ENCODE measurements at places on chromosomes 11 and 22.

- no peak for DNase-seq
These were observed 550.4 kb downstream of the DLG2 start for GRCh38 chr11:85076535-85077330.

DNA sequence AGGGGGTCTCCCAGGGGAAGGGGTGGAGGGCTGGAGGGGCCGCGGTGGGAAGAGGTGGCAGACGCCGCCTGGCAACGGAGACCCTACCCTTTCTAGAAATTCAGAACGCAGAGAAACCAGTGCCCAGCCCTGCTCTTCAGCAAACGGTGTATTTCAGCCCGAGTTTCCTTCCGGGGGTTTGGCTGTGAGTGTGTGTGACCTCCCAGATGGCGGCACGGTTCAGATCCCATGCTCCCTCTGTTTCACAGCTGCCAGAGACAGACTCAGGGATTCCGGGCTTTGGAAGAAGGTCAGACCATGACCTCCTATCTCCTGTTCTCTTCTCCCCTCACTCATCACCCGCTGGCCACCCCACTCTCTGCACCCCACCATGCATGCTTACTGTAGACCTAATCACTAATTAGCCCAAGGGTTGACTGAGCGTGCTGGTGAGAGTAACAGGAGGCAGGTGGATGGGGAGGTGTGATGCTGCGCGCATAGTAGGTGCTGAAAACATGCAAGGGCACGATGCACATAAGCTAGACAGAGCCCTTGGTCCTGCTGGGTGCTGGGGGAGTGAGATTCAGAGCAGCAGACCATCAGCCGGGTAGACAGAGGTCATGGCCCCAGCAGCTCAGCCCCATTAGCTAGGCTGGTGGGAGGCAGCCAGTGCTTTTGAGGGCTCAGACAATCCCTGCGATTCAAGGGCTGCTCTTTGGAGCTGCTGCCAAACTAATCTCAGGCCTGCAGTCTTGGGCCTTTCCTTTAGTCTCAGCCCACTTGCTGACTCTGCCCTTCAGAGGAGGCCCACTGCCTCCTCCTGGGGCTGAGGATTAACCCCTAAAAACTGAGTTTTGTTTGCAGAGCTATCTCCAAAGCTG, 256.5 kb upstream of the CADM1 start:
- DNase-seq, result peak; percentile 57

DNA sequence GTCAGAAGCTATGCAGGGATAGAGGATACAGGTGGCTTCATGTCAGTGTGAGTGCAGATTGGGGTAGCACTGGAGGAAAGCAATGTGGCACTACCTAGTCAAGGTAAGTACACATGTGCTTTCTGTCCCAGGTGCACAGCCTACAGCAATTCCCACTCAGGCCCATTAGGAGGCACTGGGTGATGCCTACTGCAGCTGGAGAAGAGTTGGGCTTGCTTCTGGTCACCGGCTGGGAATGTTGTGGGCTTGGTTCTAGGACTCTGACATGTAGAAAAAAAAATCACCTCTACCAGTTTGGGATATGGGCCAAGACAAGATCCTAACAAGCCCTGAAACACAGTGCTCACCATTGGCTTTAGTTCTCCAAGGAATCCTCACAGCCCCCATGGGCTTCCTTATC, 69.7 kb downstream of the TENM4 start:
- no peak for DNase-seq

GRCh38 chr11:79845002-79845709, 404.3 kb upstream of the TENM4 start:
- no peak for DNase-seq

DNA sequence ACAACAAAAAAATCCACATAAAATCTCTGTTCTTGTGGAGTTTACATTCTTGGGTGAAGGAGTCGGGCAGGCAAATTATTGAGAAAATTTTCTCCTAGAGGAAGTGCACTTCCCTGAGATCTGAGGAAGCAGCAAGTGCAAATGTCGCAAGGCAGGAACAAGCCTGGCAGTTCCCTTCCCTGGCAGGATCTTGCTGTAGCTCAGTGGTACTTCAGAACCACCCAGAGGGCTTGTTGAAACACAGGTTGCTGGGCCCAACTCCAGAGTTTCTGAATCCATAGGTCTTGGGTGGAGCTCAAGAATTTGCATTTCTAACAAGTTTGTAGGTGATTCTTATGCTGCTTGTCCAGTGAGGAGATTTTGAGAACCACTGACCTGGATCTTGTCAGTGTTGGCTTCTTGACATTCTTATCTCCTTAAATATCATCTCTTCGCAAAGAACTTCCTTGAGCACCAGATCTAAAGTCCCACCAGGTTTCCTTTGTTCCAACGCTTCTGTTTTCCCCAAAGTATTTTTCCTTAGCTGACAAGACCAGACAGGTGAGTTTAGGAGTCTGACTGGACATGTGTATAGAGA, 9.6 kb downstream of the QSER1 start:
- DNase-seq, result no peak

DNA sequence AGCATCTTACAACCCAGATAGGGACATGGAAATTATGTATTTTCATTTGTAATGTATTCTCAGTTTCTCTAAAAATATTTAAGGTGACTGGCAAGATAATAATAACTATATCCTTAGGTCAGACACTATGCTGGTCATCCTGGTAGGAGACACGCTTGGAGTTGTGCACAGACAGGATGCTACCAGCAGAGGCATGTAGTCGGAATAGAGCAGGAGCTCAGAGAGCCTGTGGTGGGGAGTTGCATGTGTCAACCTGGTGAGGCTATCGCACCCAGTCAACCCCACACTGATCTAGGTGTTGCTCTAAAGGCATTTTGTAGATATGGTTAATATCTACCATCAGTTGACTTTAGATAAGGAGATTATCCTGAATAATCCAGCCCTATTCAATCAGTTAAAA, 318.5 kb downstream of the MIAT start:
- DNase-seq, result no peak

DNA sequence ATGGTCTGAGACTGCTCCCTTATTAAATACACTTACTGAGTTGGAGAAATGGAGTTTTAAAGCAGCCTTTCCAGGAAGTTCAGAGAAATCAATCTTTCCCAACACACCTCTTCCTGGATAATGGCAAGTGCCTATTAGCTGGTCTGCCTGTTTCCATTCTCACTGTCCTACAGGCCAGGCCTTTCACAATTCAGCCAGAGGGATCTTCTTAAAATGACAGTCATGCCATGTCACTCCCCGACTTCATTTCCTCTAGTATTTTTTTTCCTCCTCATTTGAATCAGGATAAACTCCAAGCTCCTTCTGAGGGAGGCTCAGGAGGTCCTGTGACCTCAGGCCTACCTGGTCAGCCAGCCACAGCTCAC, 62.6 kb downstream of the FDX1 start:
- no peak for DNase-seq

GRCh38 chr11:2431395-2431794, 12.9 kb downstream of the TRPM5 start:
- DNase-seq, result no peak

DNA sequence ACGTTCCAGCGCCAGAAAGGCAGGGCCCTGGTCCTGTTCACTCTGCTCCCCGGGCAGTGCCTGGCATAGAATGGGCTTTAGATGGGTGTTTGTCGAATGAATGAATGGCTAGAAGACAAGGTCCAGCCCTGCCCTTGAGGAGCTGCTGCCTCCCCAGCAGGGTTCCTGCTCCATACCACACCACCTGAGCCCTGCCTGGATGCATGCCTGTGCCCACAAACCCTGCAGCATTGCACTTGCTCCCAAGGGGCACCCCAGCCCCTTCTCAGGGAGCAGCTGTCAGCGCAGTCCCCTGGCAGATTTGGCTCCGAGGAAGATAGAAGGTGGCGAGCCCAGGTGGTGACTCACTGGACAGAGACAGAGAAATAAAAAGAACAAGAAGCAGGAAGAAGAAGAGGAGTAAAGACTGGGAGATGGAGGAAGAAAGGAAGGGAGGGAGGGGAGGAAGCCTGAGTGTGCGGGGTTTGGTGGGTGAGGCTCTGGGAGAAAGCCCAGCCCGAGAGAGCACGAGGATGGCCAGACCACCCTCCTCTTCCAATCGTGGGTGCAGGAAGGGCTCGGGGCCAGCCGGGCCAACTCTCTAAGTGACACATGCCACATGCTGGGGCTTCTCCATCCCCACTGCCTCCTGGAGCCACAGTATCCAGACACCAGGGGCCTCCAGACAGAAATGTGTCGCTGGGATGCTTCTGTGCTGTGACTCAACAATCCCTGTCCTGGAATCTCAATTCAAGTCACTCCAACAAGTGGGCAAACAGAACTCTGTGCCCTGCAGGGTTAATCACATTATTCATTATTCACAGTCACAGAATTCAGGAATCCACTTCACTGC, 1474.3 kb downstream of the BRD1 start:
- no peak for DNase-seq

- no peak for DNase-seq
These were observed 2.3 kb downstream of the LSP1 start for GRCh38 chr11:1854949-1855885.

DNA sequence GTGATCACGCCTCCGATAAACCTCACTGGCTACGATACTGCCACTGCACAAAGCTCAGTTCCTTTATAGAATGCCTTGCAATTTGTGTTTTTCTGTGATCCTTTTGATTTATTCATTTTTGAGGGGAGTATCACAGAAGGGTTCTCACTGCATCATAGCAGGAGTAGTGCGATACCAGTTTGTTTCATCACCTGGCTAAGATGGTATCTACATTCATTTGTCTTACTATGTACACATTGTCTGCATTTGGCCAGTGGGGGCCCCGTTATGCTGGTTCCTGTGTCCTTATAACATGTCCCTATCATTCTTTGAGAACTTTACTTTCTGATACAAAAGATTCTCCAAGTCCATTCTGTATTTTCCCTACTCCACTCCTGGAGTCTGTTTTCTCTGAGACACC, 44.6 kb downstream of the APLP2 start:
- no peak for DNase-seq

DNA sequence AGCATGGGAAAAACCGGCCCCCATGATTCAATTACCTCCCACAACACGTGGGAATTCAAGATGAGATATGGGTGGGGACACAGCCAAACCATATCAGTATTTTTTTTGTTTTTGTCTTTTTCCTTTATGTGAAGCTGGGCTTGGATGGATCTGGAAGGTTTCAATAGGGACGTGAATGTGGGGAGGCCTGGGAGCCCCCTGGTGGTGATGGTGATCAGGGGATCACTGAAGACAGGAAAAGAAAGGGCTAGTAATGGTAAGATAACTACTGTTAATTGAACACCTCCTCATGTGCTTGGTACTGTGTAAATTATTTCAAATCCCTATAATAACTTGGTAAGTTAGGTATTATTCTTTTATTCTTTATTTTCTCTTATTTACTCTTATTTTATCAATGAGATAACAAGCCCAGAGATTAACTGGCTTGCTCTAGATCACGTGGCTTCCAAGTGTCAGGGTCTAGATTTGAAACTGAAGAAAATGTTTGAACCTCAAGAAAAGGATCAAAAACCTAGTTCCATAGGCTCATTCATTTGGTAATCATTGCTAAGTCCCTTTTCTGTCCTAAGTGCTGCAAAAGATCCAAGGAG, 364.2 kb downstream of the TENM4 start:
- DNase-seq, result no peak

GRCh38 chr11:79296141-79296540, 144.7 kb downstream of the TENM4 start:
- no peak for DNase-seq

GRCh38 chr11:123054301-123055065, 7.5 kb downstream of the HSPA8 start:
- DNase-seq, result no peak

GRCh38 chr22:49300951-49301397, 526.7 kb downstream of the BRD1 start:
- no peak for DNase-seq

DNA sequence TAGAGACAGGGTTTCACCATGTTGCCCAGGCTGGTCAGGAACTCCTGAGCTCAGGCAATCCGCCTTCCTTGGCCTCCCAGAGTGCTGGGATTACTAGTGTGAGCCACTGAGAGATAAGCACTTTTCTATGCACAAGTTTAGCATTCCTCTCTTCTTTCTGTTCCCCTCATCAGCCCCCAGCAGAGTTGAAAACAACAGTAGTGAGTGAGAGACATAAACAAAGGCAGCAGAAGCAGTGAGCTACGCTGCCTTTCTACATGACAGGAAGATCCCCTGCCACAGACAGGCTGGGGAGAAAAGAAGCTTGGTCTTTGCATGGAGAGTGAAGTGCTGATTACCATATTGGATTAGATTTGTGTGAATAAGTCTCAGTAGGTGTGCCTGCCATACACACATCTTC, 392.0 kb upstream of the KIRREL3 start:
- DNase-seq, result no peak

GRCh38 chr11:73976451-73977151, 6.0 kb downstream of the UCP2 start:
- DNase-seq, result no peak
